ENCODE measurements at places on chromosomes 7 and 10.

DNA sequence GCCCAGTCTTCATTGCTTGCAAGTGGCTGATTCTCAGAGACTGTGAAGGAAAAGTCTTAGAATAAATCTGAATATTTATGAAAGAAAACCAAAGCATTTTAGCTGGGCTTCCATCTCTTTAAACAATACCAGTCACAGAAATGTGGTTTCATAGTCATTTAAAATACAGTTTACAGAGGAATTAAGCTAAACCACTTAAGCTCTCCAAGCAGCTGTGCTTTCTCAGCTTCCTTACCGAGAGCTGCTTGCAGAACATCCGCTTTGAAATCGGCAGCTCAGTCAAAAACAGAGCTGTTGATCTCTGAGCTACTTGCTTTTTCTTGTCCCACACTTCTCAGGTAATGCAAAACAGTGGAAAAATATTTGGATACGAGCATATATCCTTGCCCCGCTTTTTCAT is 134.5 kb downstream of the DYNC1I1 start:
- no peak for DNase-seq

- peak; percentile 28 for DNase-seq
Observed at GRCh38 chr10:34761453-34761852, 53.6 kb downstream of the PARD3 start.

DNA sequence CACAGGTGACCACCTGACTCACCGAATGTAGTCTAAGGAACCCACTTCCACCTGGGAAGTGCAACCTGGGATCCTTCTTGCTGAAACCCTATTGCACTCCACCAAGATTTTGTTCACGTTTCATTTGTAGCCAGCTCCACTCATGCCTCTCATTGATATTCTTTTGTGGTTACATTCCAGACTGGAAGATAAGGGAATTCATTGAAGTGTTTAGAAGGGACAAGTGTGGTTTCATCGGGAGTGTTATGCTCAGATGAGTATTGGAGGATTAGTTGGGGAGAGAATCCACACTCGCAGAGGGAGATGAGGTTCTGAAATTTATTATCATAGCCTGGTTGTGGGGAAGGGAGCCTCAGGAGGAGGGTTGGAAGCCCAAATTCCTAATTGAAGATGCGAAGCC is 320.4 kb downstream of the KCNMA1 start:
- peak; percentile 25 for DNase-seq

- no peak for DNase-seq
Observed at GRCh38 chr10:44167752-44168151, 217.1 kb downstream of the CXCL12 start.

- no peak for DNase-seq
Observed at GRCh38 chr10:104690101-104690500, 49.0 kb downstream of the SORCS3 start.

- no peak for DNase-seq
Observed at GRCh38 chr7:11217848-11218565, 244.3 kb downstream of the PHF14 start.

GRCh38 chr7:22356701-22357310 is at the start of gene RAPGEF5:
RAPGEF5 (minus strand) TSS chr7:22357154; CDS start chr7:22357060, 94 bp downstream.
- DNase-seq = no peak

DNA sequence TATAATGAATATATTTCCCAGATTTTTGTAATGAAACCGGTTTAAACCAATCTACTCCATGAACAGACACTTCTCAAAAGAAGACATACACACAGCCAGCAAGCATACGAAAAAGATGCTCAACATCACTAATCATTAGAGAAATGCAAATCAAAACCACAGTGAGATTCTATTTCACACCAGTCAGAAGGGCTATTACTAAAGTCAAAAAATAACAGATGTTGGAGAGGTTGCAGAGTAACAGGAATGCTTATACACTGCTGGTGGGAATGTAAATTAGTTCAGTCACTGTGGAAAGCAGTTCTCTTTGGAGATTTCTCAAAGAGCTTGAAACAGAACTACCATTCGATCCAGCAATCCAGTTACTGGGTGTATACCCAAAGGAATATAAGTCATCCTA is 240.7 kb downstream of the TSPAN12 start:
- peak; percentile 12 for DNase-seq

- no peak for DNase-seq
Observed at GRCh38 chr7:79855172-79855571, 279.5 kb upstream of the GNAI1 start.

- DNase-seq = no peak
Observed at GRCh38 chr7:74052628-74053027, 24.7 kb downstream of the ELN start.

GRCh38 chr7:64098-64915 is 128.1 kb upstream of the FAM20C start:
- peak; percentile 68 for DNase-seq

DNA sequence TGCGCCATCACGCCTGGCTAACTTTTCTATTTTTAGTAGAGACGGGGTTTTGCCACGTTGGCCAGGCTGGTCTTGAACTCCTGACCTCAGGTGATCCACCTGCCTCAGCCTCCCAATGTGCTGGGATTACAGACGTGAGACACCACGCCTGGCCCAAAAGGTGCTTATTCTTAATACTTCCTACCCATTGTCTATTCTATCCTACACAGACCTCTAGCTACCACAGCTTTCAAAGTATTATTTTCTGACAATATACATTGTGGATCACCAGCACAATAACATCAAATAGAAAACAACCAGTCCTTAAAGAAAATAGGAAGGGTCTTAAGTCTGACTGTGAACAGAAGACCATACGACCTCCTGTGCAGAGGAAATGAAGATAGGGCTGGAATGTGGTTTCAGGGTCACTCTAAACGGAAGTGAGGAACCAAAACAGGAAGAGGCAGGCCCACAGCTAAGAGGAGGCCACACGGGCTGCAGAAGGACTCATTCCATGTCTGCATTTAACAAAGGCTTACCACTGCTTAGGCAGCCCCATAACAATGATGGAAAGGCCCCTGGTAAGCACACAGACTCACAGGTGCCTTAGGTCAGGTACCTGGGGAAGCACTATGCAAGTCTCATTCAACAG is 115.2 kb downstream of the ZFAND4 start:
- no peak for DNase-seq

- DNase-seq = no peak
Observed at GRCh38 chr7:1599640-1600395, 30.0 kb upstream of the PSMG3 start.

GRCh38 chr7:50626286-50626685 is 61.1 kb upstream of the DDC start:
- no peak for DNase-seq

- DNase-seq = peak; percentile 6
Observed at GRCh38 chr10:127153181-127153580, 43.2 kb downstream of the INSYN2A start.

- DNase-seq = no peak
Observed at GRCh38 chr7:51785876-51786275, 469.3 kb upstream of the COBL start.

GRCh38 chr7:94453898-94454297 is 55.7 kb upstream of the CASD1 start:
- DNase-seq = no peak

DNA sequence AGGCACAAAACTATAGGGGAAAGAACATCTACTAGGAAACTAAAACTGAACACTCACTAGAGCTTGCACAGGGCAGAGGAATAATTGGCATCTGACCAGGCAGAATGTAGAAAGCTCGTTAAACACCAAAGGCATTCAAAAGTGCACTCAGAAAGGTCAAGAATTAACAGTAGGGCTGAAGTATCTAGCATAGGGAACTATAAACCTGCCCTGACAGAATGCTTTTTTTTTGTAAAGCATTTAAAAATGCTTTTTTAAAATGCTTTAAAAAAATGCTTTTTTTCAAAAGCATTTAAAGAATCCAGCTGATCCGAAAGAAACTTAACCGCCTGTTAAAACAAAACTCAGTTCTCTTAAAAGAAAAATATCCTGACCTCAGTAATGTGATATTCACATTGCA is 74.6 kb upstream of the EGFR start:
- peak; percentile 54 for DNase-seq

- DNase-seq = no peak
Observed at GRCh38 chr7:2838873-2839578, 5.1 kb downstream of the GNA12 start.

GRCh38 chr7:121410829-121411596 is 14.9 kb upstream of the FAM3C start:
- no peak for DNase-seq

- DNase-seq = peak; percentile 14
Observed at GRCh38 chr10:92688927-92689662, 660 bp upstream of the HHEX start.

DNA sequence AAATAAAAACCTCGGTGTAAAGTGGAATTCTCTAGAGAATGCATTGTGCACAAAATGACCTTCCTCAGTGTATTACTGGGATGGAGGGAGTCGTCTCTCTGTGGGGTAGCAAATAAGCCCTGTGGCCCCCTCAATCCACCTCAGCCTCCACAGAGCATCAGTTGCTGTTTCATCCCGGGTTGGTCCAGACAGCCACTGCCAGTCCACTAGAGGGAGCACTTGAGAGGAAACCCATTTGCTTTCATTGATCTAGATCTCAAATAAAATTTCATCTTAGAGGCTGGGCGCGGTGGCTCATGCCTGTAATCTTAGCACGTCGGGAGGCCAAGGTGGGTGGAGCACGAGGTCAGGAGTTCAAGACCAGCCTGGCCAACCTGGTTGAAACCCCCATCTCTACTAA is 1128.7 kb downstream of the CNTNAP2 start:
- peak; percentile 37 for DNase-seq

- peak; percentile 79 for DNase-seq
Observed at GRCh38 chr7:24821045-24821753, 63.9 kb upstream of the GSDME start.

GRCh38 chr7:28180031-28180363 is 598 bp downstream of the JAZF1 start:
- DNase-seq = no peak

DNA sequence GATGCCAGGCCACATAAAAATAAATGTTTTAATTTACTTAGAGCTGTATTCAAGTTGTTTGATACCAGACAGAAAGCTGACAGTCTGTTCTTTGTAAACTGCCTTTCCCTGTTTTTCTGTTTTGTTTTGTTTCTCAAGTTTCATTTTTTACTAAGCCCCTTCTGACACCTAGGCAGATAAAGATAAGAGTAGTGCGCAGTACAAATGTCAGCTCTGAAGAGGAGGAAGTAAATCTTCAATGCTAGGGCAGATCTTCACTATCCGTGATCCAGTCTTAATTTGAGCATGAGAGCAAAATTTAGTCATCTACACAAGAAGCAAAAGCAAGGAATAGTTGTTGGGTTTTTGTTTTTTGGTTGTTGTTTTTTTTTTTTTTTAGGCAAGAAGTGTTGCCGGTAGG is 27.3 kb downstream of the MTURN start:
- DNase-seq = no peak

GRCh38 chr7:91112902-91113341 is 151.3 kb upstream of the FZD1 start:
- DNase-seq = peak; percentile 96

- DNase-seq = no peak
Observed at GRCh38 chr7:87110778-87111177, 41.5 kb upstream of the DMTF1 start.

Data from fibroblast of skin of scalp (primary cell).